ENCODE measurements at places on chromosomes 4 and X. TPM values are rescaled to one million over a fixed set of nuclear protein-coding genes. Genes with fewer than 3 reads are reported as not detected.
A peak's percentile ranks its signal among the peaks of the same experiment; 100 is the strongest.

DNA sequence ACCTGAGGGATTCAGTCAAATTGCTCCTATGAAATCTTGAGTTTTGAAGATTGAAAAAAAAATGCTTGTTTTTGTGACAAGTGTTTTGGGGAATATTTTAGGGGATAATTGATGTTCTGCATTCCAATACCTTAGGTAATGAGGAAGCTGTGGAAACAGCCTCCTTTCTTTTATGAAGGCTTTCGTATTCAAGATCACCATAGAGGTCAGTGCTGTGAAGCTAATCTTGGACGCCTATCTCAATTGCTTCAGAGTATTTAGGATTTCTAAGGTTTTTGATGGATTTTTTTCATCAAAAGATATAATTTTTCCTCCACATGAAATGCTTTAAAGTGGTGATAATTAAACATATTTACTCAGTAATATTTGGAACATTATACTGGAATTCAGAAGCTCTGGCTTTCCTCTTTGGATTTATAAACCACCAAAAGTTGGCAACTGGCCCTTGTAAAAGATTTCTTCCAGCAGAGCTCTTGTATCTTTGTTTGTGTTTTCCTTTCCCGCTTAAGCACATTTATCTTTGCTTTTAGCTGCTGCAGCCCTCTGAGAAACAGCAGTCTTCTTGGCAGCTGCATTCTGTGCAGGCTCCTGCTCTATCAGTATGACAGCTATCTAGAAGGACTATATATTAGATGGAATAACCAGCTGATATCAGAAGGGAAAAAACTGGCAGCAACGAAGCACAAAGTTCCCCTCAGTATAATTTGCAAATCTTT, 63.7 kb downstream of the HMGB2 start:
- DNase-seq, result no peak

DNA sequence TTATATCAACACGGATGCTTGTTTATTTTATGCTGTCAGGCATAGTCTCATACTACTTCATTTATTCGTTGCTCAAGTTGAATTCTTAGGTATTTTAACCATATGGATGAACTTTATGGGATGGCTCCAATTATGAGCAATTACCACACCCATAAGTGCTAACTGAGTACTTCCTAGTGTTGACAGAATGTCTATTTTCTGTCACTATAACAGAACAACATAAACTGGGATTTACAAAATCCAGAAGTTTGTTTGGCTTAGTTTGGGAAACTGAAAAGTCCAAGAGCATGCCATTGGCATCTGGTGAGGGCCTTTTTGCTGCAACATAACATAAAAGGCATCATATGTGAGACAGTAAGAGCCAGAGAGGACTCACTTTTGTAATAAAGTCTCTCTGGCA, 21.0 kb downstream of the SULT1E1 start:
- no peak for DNase-seq

DNA sequence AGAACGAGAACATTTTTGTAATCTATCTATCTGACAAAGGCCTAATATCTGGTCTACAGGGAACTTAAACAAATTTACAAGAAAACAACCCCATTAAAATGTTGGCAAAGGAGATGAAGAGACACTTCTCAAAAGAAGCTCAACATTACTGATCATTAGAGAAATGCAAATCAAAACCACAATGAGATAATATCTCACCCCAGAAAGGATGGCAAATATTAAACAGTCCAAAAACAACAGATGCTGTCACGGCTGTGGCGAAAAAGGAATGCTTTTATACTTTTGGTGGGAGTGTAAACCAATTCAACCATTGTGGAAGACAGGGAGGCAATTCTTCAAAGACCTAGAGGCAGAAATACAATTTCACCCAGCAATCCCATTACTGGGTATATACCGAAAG, 2284.8 kb downstream of the ARAP2 start:
- DNase-seq, result no peak

DNA sequence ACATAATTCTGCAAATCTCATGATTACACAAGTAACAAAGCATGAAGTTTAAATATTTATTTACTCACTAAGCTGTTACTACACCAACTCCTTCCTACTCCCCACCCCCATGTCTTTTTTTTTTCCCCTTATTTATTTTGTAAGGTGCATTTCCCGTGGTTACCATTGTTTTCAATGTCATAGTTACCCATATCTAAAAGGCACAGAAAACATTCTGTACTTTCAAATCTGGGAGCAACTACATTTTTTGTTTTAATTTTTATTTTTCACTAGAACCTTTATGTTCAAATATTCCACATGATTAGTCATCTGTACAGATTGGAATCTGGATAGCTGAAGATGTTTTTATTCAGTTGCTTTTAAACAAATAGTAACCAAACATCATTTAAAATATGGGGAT, 62.8 kb downstream of the PPP3CA start:
- DNase-seq, result peak; percentile 57

- no peak for DNase-seq
These were observed 97.4 kb upstream of the MED14 start for GRCh38 chrX:40832723-40833122.

Gene MRPS18C
- total RNA-seq, result 14.5 TPM

DNA sequence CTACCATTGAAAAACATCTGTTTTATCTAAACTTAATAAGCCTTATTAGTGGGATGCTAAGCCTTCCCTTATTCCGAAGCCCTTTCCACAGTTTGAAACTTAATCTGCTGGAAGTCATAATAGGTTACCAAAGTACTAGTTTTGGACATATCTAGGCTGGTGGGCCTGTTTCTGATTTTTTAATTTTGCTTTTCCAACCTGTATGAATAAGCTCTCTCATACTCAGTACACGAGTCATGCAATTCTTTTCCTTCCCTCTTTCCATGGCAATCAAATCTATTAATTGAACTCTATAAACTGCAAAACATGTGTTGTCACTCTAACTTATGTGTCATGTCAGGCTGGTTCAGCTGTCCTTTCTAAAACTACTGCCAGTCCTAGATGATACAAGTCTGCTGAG, 91.0 kb downstream of the AMMECR1 start:
- DNase-seq, result no peak

GRCh38 chr4:70628444-70628843, at the start of gene ENAM:
Gene ENAM, plus strand, starts transcription at chr4:70628744. Its CDS starts 757 bp downstream, at chr4:70629501.
- no peak for DNase-seq

- DNase-seq, result no peak
These were observed 130.4 kb downstream of the IDS start for GRCh38 chrX:149374751-149375150.

- DNase-seq, result no peak
These were observed 326.7 kb downstream of the STK32B start for GRCh38 chr4:5378002-5378401.

- no peak for DNase-seq
These were observed 111.0 kb downstream of the FRYL start for GRCh38 chr4:48669086-48669485.

Gene RAI2
- 9.1 TPM for total RNA-seq

Gene TNIP3
- 4.4 TPM for total RNA-seq

- no peak for DNase-seq
These were observed 40.2 kb upstream of the TMEM154 start for GRCh38 chr4:152719801-152720556.

Gene SLC9B1
- 0.24 TPM for total RNA-seq

Gene DMRTC1B
- not detected for total RNA-seq

Measured in glomerular endothelial cell (primary cell).